ENCODE measurements at places on chromosomes 1 and 21.

DNA sequence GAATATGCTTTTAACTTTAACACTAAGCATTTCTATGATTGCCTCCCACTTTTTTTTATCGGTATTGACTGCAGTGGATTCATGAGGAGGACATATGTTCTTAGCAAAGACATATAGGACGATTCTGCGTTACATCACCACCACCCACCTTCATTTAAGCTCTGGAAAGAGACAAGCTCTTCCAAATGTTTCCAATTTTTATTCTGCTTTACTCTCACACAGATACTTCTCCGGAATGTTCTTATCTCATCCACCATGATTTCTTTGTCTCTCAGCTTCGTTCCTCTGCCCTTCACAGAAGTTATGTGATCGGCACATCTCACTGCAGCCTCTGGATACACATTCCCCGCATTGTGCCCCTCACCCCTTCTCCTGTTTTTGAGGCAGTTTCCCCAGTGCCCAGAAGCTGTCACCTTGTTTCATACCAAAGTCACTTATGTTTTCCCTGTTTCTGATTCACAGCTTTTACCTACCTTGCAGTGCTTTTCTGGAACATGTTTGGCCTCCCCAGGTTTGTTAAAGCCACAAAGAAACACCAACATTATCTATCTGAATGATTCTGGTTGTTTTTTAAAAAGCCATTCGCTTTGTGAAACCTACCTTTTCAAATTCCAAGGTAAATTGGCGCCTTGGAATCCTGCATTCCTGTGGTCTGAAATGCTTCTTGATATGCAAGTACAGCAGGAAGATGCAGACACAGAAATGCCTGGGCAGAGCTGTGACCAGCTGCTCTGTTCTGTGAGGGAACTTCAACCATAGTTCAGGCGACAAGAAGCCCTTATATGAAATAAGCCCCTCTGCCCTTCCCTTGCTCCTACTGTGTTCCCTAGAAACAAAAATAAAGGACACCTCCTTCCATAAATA is 1020.2 kb downstream of the TTLL7 start:
- DNase-seq = no peak

DNA sequence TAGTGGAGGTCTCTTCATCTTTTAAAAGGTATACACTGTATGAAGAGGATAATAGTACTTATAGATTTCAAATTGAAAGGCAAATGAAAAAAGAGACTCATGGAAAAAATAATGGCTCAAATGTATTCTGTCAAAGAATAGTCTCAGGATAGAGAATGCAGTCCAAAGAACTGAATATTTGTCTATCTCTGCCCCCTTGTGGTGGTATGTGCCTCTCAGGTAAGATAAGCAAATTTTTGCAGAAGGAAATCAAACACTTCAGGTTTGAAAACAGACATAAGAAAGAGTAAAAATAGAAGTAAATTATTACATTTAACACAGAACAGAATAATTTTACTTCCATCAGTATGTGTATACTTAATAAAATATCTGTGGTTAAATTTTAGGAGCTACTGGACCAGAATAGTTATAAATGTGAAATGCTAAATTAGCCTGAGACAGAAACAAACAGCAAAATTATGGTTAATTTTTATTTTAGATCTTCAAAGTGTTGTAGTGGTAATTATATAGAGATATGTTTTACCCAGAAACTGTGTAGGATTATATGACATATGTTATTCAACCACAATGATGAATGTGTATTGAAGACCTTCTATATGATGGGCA is 164.4 kb upstream of the PALMD start:
- DNase-seq = peak; percentile 47

DNA sequence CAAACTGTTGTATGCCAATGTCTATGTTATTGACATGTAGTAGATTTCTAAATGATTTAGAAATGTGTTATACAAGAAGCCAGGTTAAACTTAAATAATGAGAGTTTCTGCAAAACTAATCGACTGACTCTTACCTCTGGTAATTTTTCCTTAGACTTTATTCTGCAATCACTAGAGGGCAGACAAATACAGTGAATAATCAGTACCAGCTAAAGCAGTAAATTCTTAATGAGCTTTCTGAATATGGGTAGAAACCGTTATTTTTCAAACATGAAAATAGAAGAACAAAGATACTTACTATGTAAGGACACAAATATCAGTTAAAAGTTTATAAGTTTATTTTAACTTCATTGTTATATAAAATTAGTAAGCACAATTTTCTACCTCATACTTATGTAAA is 97.9 kb upstream of the RGS1 start:
- no peak for DNase-seq

GRCh38 chr1:11482198-11482597 is 3.2 kb downstream of the DISP3 start:
- no peak for DNase-seq

DNA sequence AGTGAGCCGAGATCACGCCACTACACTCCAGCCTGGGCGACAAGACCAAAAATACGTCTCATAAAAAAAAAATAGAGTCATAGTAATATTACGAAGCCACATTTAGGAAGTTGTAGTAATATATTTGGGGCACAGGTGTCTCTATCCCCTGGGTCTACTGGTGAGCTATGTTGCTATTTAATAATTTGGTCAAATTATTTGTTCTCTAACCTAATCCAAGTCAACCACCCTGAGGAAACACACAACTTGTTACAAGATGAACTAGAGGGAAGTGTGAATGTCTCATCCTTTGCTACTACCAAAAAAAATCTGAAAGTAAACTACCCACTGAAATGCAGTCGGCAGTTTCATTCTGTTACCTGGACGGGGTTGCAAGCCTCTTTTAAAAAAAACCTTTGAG is 35.3 kb downstream of the RGS8 start:
- DNase-seq = no peak

GRCh38 chr1:9235096-9235459 is 504 bp downstream of the H6PD start:
- DNase-seq = peak; percentile 64

DNA sequence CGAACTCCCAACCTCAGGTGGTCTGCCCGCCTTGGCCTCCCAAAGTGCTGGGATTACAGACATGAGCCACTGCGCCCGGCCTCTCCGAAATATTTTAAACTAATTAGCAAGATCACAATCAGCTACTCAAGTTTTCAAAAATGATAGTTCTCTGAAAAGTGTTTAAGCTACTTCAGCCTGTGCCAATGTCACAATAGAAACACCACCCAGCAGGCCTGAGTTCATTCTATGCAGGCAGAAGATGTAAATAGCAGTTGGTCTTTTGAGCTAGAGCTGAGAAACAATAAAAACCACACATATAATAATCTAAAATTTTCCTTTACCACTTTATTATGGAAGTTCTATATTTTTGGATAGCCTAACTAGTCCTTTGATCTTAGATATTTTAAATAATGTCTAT is 96.1 kb downstream of the LRRC40 start:
- DNase-seq = no peak

DNA sequence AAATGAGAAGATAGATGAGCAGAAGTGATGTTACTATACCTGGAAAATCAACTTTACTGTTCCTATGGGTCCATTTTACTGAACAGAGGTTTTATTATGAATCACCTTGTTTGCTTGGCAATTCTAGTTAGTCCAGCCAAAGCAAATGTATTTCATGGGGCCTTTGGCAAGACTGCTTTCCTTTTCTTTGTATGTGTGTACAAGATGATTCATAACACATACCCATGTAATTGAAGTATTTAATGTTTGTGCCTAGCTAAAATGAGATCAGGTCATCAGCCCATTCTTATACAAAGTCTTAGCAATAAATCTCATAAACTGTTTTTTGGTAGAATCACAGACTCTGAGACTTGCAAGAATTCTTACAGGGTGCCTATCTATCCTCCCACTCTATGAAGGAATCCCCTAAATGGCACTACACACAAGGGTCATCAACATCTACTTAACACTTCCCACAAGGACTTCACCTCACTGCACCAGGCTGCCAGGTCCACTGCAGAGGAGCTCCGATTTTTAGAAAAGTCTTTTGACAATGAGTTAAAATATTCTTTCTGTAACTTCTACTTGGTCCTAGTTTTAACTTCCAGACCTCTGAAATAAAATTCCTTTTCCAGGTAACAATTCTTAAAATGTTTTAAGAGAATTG is 58.5 kb downstream of the LPAR3 start:
- peak; percentile 11 for DNase-seq

DNA sequence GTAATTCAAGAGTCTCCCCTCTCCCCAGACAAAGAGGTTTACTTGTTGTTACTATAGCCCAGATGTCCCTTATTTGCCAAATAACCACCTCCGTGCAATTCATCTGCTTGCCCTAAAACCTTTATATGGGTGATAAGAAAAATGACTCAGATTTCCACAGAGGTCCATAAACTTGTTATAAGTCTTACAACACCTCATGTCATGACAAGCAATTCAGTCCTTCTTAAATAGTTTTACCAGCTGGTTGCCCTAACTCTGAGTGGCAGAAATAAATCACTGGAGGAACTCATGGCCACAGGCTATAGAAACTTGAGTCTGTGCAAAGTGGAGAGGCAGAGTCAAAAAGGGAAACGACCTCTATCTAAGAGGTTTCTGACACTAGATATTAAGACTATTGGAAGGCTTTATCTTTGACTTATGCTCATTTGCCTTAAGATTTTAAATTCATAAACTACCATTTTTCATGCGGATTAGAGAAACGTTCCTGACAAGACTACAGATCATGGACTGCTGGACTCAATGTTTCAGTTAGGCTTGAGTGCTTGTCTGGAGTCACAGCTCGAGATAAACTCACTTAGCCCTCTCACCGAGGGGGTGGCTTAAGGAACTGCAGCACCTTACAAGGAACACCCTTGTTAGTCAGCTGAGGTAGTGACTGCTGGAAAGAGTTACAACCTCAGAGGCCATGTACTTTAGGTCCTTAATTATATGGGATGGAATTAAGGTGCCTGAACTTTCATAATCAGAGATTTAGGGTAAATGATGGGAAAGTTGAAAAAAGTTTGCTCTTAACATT is 662.5 kb upstream of the USP24 start:
- DNase-seq = no peak

DNA sequence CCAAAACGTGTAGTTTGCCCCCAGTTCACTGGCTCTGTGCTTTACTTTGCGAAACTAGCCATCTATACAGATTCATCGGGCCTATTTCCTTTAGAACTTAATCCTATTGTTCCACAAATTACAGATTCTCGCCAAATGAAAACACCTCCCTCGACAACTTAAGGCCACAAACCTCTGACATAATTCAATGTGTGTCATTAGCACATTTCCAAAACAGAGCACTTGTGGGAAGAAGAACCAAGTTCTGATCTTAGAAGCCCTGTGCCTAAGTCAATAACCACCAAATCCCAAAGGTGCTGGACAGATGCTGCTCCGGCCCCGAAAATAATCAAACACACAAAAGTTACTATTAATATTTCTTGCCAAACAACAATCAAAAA is 93.9 kb downstream of the SLC45A1 start:
- DNase-seq = no peak

- peak; percentile 51 for DNase-seq
Observed at GRCh38 chr1:34460193-34460592, 283.5 kb downstream of the C1orf94 start.

DNA sequence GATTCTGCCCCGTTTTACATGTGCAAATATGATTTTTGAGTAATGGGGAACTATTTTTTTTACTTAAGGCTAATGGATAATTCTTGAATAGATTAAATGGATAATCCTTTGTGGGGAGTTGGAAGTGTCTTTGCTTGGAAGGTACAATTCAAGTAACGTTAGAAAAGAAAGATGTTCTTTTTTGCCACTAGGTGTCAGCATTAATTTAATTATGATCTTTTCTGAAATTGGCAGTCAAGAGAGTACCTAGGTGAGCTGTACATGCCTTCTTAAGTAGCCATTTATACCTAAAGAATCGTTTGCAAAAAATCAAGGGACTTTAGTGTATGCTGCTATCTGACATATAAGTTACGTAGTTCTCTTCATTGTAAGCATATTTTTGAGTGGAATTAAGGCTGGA is 2.2 kb downstream of the FBXO28 start:
- DNase-seq = no peak

GRCh38 chr21:41678016-41678923 is 88.6 kb downstream of the RIPK4 start:
- peak; percentile 64 for DNase-seq

DNA sequence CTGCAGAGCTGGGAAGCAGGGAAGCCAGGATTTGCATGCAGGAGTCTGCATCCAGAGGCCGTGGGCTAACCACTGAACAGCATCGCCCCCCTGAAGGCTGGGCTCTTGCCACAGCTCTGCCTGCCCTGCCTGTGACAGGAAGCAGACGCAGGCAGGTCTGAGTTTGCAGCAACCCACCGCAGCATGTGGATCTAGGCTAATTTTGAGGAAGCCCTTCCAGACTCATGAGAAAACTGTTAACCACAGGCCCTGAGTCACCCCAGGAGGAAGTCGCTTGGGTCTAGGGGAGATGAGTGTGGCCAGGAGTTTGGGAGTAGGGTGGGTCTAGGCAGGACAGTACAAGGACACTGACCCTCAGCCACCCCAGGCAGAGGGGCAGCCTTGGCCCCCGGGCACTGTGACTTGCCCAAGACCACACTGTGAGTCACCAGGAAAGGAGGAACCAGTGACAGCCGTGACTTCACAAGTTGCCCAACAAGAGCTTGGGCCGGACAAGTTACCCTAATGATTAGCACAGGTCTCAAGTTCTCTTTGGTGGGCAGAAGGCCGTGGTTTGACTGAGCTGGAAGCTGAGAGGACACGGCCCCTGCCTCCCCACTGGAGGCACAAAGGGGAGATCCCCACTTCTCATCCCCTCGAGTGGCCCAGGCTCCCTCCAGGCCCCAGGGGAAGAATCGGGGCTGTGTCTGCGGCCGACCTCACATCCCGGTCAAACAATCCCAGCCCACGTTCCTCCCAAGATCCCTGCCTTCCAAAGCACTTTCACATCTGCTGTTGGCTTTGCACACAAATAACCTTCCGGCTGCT is 826 bp downstream of the LAPTM5 start:
- peak; percentile 64 for DNase-seq

- peak; percentile 67 for DNase-seq
Observed at GRCh38 chr21:31509194-31510017, 150.1 kb upstream of the SOD1 start.

DNA sequence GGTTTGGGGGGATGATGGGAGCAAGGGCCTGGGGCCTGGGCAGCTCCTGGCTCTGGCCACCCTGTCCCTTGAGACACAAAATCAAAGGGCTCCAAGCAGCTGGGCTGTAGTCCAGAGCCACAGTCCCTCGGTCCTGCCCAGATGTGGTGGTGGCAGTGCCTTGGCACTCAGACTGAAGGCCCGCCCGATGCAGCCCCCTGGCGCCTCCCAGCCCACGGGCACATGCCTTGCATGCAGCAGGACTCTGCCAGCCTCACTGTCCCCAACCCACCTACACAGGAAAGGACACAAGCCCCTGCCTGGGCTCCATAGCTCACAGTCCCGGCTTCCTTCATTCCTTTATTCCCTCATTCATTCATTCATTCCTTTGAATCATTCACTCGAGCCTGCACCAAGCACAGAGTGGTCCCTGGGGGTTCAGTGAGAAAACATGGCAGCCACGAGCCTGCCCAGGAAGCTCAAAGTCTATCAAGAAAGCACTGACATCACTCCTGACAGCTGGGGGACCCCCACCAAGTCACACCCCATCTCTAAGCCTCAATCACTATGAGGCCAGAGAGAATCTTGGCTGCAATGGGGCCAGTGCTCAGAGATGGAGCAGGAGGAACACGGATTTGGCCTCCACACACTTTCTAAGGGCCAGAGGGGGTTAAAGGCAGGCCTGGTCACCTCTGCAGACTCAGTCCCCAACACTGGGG is 5.8 kb downstream of the SDC3 start:
- DNase-seq = no peak

- DNase-seq = no peak
Observed at GRCh38 chr1:10556430-10557005, 81.8 kb downstream of the PEX14 start.

- DNase-seq = no peak
Observed at GRCh38 chr1:83967336-83967735, 31.6 kb downstream of the TTLL7 start.

GRCh38 chr1:9909234-9910046 is 629 bp downstream of the CTNNBIP1 start:
- no peak for DNase-seq

All from SJSA1 (cell line).